Epithelial cell of prostate (primary cell): ENCODE measurements at places on chromosomes 7 and 10.

- no peak for DNase-seq
Measured at GRCh38 chr7:36478745-36479144, 89.1 kb downstream of the ANLN start.

DNA sequence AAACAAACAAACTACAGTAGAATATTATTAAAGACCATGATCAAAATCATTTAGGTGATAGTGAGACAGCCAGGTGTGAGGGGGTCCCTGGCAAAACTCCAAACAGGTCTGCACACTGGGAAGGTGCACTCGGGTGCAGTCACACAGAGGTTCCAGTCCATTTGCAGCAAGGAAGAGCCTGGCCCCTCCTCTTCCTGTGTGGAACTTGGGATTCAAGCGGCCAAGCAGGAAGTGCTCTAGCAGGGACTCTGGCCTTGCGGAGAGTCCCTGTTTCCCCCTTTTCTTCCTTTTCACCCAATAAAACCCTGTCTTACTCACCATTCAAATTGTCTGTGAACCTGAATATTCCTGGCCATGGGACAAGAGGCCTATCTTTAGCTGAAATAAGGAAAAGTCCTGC is 181.8 kb downstream of the LRRTM3 start:
- no peak for DNase-seq

- DNase-seq, result no peak
Measured at GRCh38 chr7:32259931-32260596, 189.9 kb upstream of the PDE1C start.

DNA sequence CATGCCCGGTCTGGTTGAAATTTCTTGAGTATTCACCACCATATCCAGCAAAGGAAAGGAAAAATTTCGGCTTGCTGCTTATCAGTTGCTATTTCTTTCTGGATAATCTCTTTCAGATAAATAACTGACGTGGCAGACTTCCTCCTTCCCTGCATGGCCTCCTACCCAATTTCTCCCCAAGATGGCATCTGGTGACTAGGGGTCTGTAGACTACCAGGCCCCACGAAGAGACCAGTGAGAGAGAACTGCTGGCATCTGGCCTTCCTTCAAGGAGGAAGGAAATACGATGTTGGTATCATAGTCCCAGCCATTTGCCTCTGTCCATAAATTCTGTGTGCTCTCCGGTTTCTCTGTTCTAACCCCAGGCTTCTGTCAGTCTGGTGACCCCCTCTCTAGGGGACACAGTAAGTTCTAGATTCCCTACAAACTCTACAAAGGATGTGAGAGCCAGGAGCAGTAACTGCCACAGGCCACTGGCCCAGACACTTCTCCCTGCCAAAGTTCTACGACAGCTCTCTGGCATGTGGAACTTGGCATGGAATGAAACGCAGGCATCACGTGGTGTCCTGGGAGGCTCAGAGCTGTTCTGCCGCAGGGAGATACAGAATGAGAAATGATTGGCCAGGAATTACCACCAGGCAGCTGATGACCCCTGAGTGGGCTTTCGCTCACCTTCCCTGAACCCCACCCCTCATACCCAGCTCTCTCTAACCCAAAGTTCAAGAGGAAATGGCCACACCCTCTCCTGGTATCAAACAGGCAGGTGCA is 30.0 kb upstream of the MSRB2 start:
- DNase-seq, result peak; percentile 33
